ENCODE measurements at places on chromosomes 1 and 21.

DNA sequence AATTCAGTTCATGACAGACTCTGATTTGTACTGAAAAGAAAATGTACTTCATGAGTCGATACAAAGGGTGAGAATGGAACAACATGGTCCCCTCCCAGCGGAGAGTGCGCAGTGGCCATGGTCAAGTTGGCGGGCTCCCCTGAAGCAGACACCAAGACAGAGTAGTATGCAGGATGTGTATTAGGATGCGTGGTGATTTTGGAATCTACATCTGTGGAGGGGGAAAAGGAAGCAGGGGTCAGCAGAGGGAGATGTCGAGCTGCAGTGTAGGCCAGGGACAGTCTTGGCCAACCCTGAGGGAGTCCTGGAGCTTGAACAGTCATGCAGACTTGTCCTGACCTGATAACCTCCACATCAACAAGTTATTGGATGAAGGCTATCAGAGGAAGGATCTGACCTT is 481.0 kb downstream of the OMA1 start:
- no peak for DNase-seq

GRCh38 chr1:192573499-192573898 is 2.1 kb upstream of the RGS1 start:
- DNase-seq: no peak

DNA sequence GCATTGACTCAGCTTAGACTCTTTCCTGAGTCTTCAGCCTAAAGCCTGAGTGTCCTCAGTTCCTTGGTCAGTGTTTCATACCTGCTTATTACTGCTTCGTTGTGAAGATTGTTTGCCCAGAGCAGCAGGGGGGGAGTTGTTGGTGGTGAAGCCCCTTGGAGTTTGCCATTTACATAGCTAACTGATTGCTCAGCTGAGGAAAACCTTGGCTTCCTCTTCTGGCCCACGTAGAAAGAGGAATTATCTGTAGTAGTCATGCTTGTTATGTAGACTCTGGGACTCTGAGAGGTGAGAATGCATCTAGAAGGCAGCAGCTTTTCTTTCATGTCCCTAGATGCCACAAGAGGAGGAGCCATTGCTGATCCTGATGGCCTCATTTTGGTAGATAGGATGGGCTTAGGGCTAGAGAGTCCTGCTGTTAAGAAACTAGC is 125.9 kb downstream of the MAST2 start:
- no peak for DNase-seq

GRCh38 chr1:4253935-4254334 is 353.9 kb upstream of the C1orf174 start:
- DNase-seq: no peak

DNA sequence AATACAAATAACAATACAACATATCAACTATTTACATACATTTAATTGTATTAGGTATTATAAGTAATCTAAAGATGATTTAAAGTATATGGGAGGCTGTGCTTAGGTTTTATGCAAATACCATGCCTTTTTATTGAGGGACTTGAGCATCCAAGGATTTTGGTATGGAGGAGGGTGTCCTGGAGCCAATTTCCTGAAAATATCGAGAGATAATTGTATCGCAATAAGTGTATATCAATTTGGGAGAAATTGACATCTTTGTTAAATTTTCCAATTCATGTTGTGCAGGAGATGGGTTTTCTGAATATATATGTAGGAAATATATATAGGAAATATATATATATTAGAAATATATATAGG is 63.5 kb downstream of the ATP1A1 start:
- DNase-seq: no peak

- no peak for DNase-seq
These were observed 10.9 kb upstream of the DPT start for GRCh38 chr1:168739908-168740307.

DNA sequence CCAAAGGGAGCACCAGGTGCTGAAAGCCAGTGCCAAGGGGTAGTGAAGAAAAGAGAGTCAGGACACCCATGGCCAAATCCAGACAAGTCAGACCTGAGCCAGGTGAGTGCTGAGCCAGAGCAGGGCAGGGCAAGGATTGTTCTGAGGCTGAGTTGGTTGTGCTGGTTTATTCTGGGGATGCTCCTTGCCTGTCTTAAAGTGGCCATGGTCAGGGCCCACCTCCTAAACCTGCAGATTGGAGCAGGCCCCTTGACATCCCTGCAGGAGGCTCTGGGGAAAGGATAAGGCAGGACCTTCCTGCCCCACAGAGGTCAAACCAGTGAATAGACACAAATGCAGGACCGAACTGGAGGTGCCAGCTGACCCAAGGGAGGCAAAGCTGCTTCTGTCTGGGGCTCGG is 138.4 kb downstream of the HIVEP3 start:
- no peak for DNase-seq

DNA sequence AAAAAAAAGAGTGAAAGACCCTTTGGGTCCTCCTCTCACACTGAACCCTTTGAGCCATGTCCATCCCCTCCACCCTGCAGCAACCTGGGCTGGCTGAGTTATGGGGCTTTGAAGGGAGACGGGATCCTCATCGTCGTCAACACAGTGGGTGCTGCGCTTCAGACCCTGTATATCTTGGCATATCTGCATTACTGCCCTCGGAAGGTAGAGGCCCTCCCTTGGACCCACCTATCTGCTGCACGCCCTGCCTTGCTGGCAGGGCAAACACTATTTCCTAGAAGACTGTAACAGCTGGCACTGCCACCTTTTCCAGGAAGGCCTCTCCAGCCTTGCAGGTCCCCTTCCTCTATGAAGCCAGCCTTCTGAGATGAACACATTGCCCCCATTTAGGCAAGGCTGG is 1.1 kb downstream of the SLC50A1 start:
- DNase-seq: no peak

DNA sequence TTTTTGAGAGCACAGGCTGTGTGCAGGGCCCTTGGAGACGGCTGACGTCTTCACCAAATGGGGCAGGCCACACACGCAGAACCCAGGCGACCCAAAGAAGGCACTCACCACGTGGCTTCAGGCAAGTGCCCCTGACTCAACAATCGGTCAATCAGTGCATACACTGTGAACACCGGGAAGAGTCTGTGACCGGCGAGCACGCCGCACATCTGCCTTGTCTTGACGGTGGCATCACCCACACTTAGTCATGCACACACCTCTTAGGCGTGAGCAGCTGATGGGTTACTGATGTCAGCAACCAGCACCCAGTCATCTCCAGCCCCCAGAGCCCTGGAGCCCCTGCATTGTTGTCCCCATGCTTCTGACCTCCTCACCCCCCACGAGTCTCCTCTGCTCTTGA is 4.9 kb upstream of the LRRC3 start:
- DNase-seq: no peak

GRCh38 chr1:150554086-150554452 is 4.9 kb downstream of the ADAMTSL4 start:
- no peak for DNase-seq

DNA sequence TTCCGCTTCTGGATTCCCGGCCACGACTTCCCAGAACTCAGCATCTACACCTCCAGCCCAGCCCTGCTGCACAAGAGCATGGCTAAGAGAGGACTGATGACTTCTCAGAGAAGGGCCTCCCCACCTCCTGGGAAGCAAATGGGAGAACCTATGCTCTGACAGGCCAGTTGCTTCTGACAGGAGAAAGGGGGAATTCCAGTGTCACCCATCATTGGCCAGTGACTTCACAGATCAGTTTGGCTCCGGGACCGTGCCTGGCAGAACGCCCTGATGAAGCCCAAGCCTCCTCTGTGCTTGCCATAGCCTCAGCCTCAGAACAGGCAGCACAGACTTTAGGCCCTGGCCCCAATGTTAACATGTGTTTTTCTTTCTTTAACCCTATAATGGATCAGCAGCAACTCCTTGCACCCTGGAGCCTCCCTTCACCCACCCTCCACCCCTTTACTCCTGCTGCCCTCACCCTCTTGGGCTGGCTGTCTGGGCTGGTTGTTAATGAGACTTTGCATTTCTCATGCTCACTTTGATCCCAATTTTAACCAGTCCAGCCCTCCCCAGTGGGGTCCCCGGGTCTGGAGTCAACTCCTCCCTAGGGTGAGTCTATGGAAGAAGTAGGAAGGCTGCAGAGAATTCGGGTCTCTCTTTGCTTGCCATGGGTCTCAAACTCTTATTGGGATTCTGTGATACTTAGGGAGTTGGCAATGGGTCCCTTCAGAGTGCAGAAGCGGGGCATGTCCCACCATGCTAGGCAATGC is 42.7 kb upstream of the SLC30A1 start:
- no peak for DNase-seq

DNA sequence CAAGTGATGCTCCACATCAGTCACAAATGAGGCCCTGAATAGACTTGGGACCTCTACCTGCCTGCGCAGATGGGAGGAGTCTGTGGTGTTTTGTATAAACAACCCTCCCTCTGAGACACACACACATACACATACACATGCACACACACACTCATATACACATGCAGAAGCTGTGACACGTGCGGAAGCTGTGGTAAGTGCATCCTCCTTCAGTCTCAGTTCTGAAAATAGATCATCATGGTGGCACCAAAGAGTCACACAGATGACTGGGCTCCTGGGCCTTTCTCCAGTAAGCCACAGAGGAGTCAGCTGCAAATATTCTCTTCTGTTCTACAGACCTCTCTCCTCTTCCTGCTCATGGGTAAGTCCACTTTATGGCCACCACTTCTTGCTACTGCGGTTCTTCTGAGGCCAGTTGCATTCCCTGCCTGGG is at the start of gene LY9:
LY9 (plus strand) TSS at position 224 of the 433 bp plus-strand sequence; CDS start at position 238, 14 bp downstream.
- no peak for DNase-seq

DNA sequence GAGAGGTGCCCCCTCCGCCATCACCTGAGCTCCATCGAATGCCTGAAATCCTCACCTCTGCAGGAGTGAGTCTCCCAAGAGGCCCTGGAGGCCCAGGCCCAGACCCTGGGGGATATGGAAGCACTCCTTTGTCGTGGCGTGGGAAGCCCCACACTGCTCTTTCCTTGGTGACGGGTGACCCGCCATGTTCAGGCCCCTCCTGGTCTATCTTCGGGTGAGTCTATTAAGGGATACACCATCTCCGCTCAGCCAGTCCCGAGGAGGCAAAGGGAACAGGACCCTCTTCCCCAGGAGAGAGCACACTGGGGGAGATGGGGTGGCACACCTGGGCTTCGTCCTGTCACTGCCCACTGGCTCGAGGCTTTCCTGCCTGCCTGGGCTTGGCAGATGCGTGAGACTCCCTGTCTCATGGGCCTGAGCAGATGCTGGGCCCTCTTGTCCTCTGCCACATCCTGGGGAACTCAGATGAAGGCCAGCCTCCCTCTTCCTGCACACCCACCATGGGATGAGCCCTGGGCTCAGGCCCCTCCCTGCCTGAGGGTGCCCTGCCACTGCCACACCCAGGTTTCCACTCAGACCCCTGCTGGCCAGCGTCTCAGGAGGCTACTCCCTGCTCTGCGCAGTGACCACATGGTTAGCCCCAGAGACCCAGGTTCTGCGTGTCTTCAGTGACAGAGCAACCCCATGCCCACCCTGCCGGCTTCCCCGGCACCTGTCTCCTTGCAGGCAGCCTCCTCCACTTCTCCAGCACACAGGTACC is 3.8 kb upstream of the NPHP4 start:
- DNase-seq: no peak

DNA sequence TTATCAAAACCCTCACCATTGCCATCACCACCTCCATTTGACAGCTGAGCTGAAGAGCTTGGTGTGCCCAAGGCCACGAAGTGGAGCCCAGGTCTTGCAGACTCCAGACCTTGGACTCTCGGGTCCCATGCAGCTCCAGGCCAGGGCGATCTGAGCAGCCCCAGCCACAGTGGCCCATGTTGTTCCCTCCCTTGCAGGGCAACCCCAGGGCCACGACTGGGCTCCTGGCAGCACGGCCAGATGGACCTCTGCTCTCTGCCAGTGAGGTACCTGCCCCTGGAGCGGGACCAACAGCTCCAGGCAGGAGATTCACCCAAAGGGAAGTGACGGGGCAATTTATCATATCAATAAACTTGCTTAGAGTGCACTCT is 182.7 kb upstream of the VAMP3 start:
- no peak for DNase-seq

GRCh38 chr1:25199819-25200620 is 32.3 kb downstream of the SYF2 start:
- DNase-seq: no peak

DNA sequence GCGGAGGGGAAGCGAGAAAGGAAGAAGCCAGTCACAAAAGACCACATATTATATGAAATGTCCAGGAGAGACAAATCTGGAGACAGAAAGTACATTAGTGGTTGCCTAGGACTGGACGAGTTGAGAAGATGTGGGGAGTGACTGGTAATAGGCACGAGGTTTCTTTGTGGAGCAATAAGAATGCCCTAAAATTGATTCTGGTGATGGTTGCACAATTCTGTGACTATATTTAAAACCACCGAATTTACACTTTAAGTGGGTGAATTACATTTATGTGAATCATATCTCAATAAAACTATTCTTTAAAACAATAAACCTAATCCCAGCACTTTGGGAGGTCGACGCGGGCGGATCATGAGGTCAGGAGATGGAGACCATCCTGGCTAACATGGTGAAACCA is 63.1 kb downstream of the ZNF281 start:
- no peak for DNase-seq

All from NCI-H2029 treated with DMSO at 0.1 percent for 48 hours (cell line).